Cardiac muscle cell (in vitro differentiated cells and primary cell): ENCODE measurements at places on chromosomes 4 and X. TPM values are rescaled to one million over a fixed set of nuclear protein-coding genes. Genes with fewer than 3 reads are reported as not detected.
A peak's percentile ranks its signal among the peaks of the same experiment; 100 is the strongest.

GRCh38 chrX:155001873-155002272 lies 20.6 kb downstream of the F8 start:
- no peak overlapping the region for H3K27ac ChIP-seq
- no peaks in the 10 kb centered on the region for H3K4me1 ChIP-seq
- no peak overlapping the region for H3K4me3 ChIP-seq
- no peaks in the 10 kb centered on the region for H3K27me3 ChIP-seq
- DNase-seq = no peak

DNA sequence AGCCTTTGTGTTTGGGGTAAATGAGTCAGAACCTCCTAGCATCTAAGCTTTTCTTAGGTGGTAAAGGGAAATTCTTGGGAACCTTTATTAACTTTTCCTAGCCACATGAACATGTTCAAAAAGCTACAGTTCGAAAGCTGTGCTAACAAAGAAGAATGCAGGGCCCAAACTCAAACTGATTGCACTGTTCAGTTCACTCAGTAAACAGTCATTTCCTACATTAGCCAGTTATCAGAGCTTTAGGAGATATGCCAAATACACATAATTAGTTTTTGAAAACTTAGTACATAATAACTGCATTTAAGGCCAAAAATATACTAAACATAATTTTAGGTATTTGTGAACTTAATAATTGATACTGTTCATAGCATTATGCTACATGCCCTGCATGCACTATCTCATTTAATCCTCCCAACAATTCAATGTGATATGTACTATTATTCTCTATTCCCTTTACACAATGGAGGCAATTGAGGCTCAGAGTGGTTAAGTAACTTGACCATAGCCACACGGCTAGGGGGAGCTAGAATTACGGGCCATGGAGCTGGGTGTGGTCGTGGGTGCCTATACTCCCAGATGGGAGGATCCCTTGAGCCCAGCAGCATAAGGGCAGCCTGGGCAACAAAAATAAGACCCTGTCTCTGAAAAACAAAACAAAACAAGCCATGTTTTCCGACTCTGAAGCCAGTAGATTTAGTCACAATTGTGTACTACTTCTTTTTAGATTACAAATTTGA lies 43.9 kb upstream of the PDGFRA start:
- no peak overlapping the region for H3K27ac ChIP-seq
- H3K27me3 ChIP-seq = no peaks in the 10 kb centered on the region
- no peaks in the 10 kb centered on the region for H3K4me1 ChIP-seq
- H3K4me3 ChIP-seq = no peak overlapping the region
- no peaks in the 10 kb centered on the region for H3K36me3 ChIP-seq
- DNase-seq = no peak

DNA sequence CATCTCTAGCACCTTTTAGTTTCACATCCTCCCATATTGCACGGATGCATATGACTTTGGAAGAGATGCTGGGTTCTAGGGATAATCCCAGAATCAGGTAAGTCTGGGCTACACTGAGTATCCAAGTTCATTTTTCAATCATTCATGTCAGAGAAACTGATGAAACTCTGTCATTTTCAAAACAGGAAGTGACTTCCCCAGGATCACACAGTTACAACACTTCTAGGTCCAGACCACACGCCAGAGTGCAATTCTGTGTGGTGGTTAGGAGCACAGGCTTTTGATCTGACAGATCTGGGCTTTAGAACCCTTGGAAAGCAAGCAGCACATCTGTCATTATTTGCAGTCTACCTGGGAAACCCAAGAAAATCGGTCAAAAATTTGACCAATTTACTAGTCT lies 52.1 kb upstream of the CDKN2AIP start:
- DNase-seq = no peak
- no peak overlapping the region for H3K4me3 ChIP-seq
- peaks cover 5% of the 10 kb centered on the region for H3K4me1 ChIP-seq
- peaks cover 24% of the 10 kb centered on the region for H3K27me3 ChIP-seq
- no peaks in the 10 kb centered on the region for H3K36me3 ChIP-seq

GRCh38 chr4:150216726-150217125 lies 138.5 kb downstream of the DCLK2 start:
- no peak overlapping the region for H3K27ac ChIP-seq
- no peaks in the 10 kb centered on the region for H3K27me3 ChIP-seq
- no peak for DNase-seq
- no peaks in the 10 kb centered on the region for H3K36me3 ChIP-seq
- no peaks in the 10 kb centered on the region for H3K4me1 ChIP-seq
- H3K4me3 ChIP-seq = no peak overlapping the region

GRCh38 chr4:146340798-146341197 lies 126.5 kb downstream of the REELD1 start:
- H3K27me3 ChIP-seq = no peaks in the 10 kb centered on the region
- H3K27ac ChIP-seq = no peak overlapping the region
- H3K36me3 ChIP-seq = no peaks in the 10 kb centered on the region
- peak; percentile 39 for DNase-seq
- no peaks in the 10 kb centered on the region for H3K4me1 ChIP-seq

- H3K27me3 ChIP-seq = no peaks in the 10 kb centered on the region
- no peak for DNase-seq
- peak overlapping the region; percentile 83 for H3K27ac ChIP-seq
- no peaks in the 10 kb centered on the region for H3K36me3 ChIP-seq
- H3K4me1 ChIP-seq = peaks cover 7% of the 10 kb centered on the region
- peak overlapping the region; percentile 70 for H3K4me3 ChIP-seq
These were observed 577 bp upstream of the PIM2 start for GRCh38 chrX:48919360-48919841.

GRCh38 chrX:9842541-9842940 lies 56.3 kb downstream of the SHROOM2 start:
- DNase-seq = no peak
- no peak overlapping the region for H3K4me3 ChIP-seq
- H3K36me3 ChIP-seq = no peaks in the 10 kb centered on the region
- no peaks in the 10 kb centered on the region for H3K27me3 ChIP-seq
- H3K27ac ChIP-seq = peak overlapping the region; percentile 87
- H3K4me1 ChIP-seq = peaks cover 34% of the 10 kb centered on the region

DNA sequence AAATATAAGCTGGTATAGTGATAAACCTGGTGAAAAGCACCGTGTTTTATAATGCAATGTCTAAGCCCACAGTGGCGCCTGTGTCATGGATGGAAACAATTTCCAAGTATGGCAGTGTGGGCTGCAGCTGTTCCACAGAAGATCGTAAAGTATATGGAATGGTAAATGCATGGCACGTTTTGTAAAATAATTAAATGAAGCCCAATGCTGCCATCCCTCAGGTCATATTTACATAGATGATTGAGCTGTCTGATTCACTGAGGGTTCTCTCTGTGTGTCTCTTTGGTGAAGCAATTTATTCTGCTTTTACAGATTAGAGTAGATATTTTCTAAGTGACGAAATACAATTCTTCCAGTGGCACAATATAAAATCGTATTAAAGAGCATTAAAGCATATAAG lies 164.8 kb downstream of the ASMT start:
- no peak overlapping the region for H3K27ac ChIP-seq
- H3K4me3 ChIP-seq = no peak overlapping the region
- DNase-seq = no peak
- H3K4me1 ChIP-seq = no peaks in the 10 kb centered on the region

GRCh38 chr4:3123181-3123671 lies 48.7 kb downstream of the HTT start:
- H3K27me3 ChIP-seq = no peaks in the 10 kb centered on the region
- H3K4me1 ChIP-seq = no peaks in the 10 kb centered on the region
- no peak for DNase-seq

DNA sequence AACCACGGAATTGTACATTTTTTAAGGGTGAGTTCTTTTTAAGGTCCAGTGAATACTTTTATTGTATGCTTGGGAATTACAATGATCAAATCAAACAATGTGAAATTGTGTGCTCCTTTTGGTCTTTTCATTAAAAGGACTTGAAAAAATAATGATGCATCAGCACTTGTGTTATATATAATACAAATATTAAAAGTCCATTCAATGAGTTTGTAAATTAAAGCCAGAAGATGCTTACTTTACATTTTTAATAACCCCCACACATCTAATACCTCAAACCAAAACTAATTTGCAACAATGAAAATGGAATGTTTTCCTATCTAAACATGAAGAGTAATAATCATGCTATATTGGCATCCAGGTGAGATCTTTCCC lies 369.8 kb upstream of the LCORL start:
- no peaks in the 10 kb centered on the region for H3K27me3 ChIP-seq
- H3K36me3 ChIP-seq = no peaks in the 10 kb centered on the region
- no peak overlapping the region for H3K4me3 ChIP-seq
- no peak for DNase-seq
- no peaks in the 10 kb centered on the region for H3K4me1 ChIP-seq

GRCh38 chr4:145736241-145736831 lies 56.4 kb downstream of the C4orf51 start:
- H3K4me3 ChIP-seq = no peak overlapping the region
- peak; percentile 65 for DNase-seq
- H3K4me1 ChIP-seq = no peaks in the 10 kb centered on the region
- no peaks in the 10 kb centered on the region for H3K27me3 ChIP-seq
- H3K36me3 ChIP-seq = no peaks in the 10 kb centered on the region

The SUPT20HL1 gene
- 0.04 TPM in 1 of 2 replicates, not detected in the other for total RNA-seq

The FHDC1 gene
- total RNA-seq = 0.18 and 0.25 TPM in 2 replicates

The RFC1 gene
- 24.7 and 29.5 TPM in 2 replicates for total RNA-seq

The PABPC1L2B gene
- 0.33 TPM in 1 of 2 replicates, not detected in the other for total RNA-seq
